ENCODE measurements at places on chromosomes 13 and 19.

GRCh38 chr19:40813182-40813581 lies 14.2 kb downstream of the EGLN2 start:
- DNase-seq: no peak

GRCh38 chr13:23883255-23883654 lies 5.9 kb downstream of the MIPEP start:
- DNase-seq: no peak

DNA sequence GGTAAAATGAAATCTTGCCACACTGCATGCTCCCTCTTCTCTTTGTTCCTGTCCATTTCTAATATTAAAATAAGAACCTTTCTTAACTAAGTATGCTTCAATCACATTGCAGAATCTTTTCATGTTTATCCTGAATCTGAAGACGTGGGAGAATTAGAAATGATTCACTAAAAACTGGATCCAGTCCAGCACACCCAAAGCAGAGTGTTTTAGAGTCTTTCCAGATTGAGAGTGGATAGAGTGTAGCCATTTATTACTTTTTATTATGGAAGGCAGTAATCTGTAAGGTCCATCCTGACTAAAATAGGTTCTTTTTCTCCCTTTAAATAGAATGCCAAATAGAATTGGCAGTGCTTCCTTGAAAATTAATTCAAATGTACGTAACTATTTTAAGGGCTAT lies 453.5 kb downstream of the TDRD3 start:
- DNase-seq: no peak

GRCh38 chr13:26253262-26253786 lies 605 bp upstream of the CDK8 start:
- DNase-seq: no peak

DNA sequence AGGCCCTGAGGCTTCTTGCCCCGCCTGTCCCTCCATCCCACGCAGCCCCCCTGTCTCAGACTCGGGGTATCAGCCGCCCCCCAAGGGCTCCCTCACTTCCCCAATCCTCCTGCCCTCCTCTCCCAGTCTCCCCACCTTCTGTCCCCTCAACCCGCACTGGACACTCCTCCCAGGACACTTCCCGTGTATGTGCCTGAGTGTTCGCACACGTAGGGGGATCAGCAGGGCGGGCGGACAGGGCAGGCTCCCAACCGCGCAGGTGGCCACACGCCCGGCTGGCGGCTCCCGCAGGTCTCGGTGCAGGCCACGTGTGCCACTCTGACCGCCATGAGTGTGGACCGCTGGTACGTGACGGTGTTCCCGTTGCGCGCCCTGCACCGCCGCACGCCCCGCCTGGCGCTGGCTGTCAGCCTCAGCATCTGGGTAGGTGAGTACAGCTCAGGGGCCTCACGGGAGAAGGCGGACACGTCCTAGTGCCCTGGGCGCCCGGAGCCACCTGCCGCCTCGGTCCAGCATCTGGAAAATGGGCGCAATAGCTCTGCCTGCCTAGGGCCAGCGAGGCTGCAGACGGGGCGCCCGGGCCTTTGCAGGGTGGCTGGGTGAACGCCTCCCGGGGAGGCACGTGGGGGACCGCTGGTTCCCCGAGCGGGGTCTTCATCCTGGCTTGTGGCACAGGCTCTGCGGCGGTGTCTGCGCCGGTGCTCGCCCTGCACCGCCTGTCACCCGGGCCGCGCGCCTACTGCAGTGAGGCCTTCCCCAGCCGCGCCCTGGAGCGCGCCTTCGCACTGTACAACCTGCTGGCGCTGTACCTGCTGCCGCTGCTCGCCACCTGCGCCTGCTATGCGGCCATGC lies 2.3 kb downstream of the KISS1R start:
- no peak for DNase-seq

- DNase-seq: peak; percentile 75
Observed at GRCh38 chr19:4970558-4971423, 1.9 kb downstream of the KDM4B start.

GRCh38 chr13:26847281-26847680 lies 86.7 kb upstream of the GPR12 start:
- no peak for DNase-seq

DNA sequence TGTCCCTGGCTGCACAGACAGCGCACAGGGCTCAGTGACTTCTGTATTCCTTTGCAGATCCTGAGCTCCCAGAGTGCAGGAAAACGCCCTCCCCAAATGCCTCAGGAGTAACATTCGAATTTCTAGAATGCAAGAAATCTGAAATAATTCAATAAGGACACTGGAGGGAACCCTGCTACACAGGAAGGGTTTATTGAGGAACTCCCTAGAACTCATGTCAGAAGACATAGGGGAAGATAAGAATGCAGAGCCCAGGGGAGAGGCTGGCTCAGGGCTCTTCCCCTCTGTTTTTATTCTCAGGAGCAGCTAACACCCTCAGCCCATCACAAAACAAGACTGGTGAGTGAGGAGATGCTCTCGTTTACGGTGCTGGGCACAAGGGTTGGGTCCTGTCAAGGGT lies 6.8 kb downstream of the LILRA1 start:
- DNase-seq: no peak

DNA sequence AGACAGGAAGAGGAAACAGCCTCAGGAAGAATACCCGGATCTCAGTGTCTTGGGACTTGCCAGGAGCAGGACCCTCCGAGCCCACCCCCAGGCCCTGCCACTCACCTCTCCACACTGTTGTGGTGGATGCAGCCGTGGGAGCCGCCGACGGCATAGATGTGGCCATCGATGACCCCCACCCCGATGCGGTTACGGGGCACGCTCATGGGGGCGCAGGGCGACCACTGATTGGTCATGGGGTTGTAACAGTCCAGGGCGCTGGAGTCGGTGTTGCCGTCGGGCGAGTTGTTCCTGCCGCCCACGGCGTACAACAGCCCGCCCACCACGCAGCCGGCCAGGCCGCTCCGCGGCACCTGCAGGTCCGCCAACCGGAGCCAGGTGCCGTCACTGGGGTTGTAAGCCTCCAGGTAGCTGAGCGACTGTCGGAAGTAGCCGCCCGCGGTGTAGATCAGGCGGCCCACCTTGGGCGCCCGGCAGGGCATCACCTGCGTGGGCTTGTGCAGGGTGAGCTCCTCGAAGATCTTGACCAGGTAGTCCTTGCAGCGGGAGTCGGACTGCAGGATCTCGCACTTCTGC lies 11.6 kb downstream of the KEAP1 start:
- DNase-seq: no peak

DNA sequence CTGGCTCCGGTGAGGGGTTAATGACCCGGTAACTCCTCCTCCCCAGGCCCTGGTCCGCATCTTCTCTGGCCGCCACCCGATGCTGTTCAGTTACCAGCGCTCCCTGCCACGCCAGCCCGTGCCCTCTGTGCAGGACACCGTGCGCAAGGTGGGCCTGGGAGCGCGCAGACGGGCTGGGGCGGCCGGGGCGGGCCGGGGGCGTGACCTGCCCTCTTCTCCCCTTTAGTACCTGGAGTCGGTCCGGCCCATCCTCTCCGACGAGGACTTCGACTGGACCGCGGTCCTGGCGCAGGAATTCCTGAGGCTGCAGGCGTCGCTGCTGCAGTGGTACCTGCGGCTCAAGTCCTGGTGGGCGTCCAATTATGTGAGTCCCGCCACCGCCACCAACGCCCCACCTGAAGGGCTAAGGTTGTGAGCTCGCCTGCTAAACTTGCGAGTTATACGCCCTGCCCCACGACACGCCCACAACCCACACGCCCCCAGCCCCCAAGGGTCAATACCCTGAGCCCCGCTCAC lies 10.4 kb downstream of the CPT1C start:
- no peak for DNase-seq

GRCh38 chr13:113860665-113861432 lies 3.0 kb downstream of the GAS6 start:
- no peak for DNase-seq

DNA sequence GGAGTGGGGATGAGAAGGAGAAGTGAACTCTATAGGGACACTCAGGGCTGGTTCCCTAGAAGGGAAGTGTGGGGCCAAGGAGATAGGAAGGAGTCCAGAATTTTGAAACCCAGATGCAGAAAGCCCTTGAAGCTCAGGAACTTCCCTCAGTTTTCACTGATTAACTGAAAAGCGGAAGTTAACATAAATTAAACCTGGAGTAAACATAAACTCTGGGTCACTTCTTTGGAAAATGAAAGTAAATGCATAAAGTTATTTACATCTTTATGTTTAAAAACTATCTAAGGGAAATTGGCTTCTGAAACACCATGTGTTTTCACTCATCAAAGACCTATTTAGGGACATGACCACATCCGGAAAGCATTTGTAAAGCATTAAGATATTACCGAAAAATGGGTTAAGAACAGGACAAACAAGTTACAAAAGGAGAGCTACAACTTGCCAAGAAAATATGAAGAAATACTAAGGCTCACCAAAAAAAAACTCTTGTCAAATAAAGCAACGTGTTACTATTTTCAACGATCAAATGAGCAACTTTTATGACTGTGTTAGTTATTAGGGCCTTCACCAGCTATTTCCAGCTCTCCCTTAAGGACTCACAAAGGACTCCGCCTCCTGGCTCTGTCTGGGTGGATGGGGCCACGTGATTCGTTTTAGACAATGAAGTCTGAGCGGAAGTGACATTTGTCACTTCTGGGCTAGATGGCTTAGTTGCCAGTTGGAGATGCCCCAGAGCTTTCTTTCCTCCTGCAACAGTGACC lies 439.1 kb upstream of the ZNF507 start:
- no peak for DNase-seq

DNA sequence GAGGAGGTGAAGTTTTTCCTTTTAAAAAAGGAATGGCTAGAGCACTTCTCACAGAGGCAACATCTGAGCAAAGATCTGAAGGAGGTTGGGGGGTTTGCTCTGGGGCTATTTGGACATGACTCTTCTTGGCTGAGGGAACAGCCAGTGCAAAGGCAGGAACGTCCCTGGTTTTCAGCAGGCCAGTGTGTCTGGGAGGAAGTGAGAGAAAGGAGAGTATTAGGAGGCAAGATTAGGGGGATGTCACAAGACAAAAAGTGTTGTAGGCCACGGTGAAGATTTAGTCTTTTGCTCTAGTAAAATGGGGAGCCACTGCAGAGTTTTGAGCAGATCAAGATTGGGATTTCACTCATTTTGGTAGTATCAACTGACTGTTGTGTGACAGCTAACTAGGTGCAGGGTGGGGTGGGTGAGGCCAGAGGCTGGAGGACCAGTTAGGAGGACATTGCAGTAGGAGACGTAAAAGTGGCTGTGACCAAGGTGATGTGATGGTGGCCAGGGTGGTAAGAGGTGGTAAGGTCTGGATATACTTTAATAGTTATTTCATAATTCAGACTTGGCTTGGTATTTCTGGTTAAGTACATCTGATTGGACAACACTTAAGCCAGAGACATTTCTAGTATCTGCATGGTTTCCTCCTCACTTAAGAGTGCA lies 40.6 kb downstream of the WDFY2 start:
- DNase-seq: no peak

DNA sequence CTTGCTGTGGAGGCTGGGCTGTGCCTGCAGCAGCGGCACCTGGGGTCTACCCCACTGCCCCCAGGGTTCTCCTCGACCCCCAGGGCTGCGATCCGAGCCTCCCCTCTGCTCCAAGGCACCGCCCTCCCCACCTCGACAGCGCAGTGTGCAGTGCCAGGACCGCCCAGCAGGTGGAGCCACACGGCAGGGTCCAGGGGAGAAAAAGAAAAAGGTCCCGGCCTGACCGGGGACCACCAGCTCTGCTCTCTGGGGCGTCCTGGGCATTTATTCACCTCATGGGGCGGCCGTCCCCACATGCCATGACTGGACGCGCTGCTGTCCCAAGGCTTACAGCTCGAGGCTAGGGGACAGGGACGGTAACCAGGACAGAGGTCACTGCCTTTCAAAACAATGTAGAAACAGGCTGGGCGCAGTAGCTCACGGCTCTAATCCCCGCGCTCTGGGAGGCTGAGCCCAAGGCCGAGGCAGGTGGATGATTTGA lies 10.6 kb downstream of the REXO1 start:
- DNase-seq: no peak

GRCh38 chr13:98538876-98539275 lies 38.0 kb downstream of the STK24 start:
- no peak for DNase-seq

DNA sequence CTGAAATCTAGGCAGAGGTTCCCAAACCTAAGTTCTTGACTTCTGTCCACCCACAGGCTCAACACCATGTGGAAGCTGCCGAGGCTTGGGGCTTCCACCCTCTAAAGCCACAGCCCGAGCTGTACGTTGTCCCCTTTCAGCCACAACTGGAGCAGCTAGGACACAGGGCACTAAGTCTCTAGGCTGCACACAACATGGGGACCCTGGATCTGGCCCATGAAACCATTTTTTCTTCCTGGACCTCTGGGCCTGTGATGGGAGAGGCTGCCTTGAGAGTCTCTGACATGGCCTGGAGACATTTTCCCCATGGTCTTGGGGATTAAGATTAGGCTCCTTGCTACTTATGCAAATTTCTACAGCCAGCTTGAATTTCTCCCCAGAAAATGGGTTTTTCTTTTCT lies 118.4 kb downstream of the GPC5 start:
- no peak for DNase-seq

GRCh38 chr13:112465251-112466131 lies 89.3 kb downstream of the SPACA7 start:
- no peak for DNase-seq

- no peak for DNase-seq
Observed at GRCh38 chr13:65913173-65913572, 1317.0 kb downstream of the PCDH9 start.

GRCh38 chr13:27635266-27635665 lies 13.6 kb downstream of the POLR1D start:
- no peak for DNase-seq

- no peak for DNase-seq
Observed at GRCh38 chr19:2374808-2375207, 14.7 kb downstream of the TMPRSS9 start.

GRCh38 chr13:51838240-51838846 lies 6.6 kb downstream of the TMEM272 start:
- no peak for DNase-seq

DNA sequence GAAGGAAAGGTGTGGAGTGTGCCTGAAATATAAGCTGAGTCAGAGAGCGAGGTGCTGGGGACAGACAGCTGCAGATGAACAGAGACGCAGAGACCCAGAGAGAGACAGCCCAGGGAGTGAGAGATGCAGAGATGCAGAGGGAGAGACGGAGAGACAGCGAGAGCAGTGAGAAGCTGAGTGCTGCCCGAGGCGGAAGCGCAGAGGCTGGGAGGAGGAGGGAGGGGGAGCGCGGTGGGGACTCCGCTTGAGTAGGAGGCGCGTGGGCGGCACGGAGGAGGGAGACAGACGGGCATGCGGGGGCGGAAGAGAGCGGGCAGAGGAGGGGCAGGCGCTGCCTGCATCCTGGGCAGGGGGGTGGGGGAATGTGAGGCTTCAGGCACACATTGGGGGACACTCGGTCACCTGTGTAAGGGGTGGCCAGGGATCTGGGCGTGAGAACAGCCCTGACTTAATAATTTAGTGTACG lies 25.7 kb downstream of the SLC8A2 start:
- no peak for DNase-seq

All from spinal cord (tissue), 10 donors.